CD4-positive, alpha-beta T cell (primary cell): ENCODE measurements at places on chromosomes 3 and 15. TPM values are rescaled to one million over a fixed set of nuclear protein-coding genes. Genes with fewer than 3 reads are reported as not detected.

Gene REC114
- total RNA-seq: not detected

Gene UQCC5
- 2.8 TPM for total RNA-seq

Gene CFAP161
- total RNA-seq: not detected

Gene TGM4
- total RNA-seq: not detected

Gene RYR3
- not detected for total RNA-seq

Gene ROBO1
- 0.69 TPM for total RNA-seq

Gene BDH1
- total RNA-seq: 17.7 TPM

Gene OXTR
- 0.11 TPM for total RNA-seq

Gene EXD1
- total RNA-seq: not detected

Gene A4GNT
- not detected for total RNA-seq

Gene RAB6B
- not detected for total RNA-seq

Gene GABRG3
- total RNA-seq: not detected

Gene CDHR4
- total RNA-seq: 0.17 TPM

Gene NPAP1
- total RNA-seq: not detected

Gene FETUB
- total RNA-seq: not detected

Gene TMEM207
- not detected for total RNA-seq

Gene SERPINI1
- 0.64 TPM for total RNA-seq

Gene KBTBD8
- total RNA-seq: 7.1 TPM

Gene POLQ
- total RNA-seq: 0.30 TPM

Gene TP63
- total RNA-seq: 0.31 TPM

Gene GOLGA8G
- not detected for total RNA-seq

Gene PRICKLE2
- total RNA-seq: not detected

Gene NT5DC2
- 2.5 TPM for total RNA-seq

Gene CCR9
- total RNA-seq: 6.5 TPM

Gene MRPS25
- total RNA-seq: 59.9 TPM

Gene KIF15
- total RNA-seq: 0.11 TPM

Gene RASL12
- not detected for total RNA-seq

Gene SERPINI2
- total RNA-seq: not detected

Gene ILDR1
- total RNA-seq: not detected

Gene ATP10A
- total RNA-seq: 30.0 TPM
